Vein endothelial cell (primary cell): ENCODE measurements at places on chromosomes 1 and 21. TPM values are rescaled to one million over a fixed set of nuclear protein-coding genes. Genes with fewer than 3 reads are reported as not detected.

Gene FAM72B
- total RNA-seq, result 2.8 and 3.3 TPM in 2 replicates

Gene GJA9
- not detected in 2 replicates for total RNA-seq

Gene CD34
- 42.1 and 58.7 TPM in 2 replicates for total RNA-seq

Gene VWA5B1
- total RNA-seq, result not detected in 2 replicates

Gene TFF2
- total RNA-seq, result not detected in 2 replicates

Gene CFAP107
- not detected in 2 replicates for total RNA-seq

Gene TMEM51
- total RNA-seq, result 10.8 and 12.4 TPM in 2 replicates

Gene CELA2B
- not detected in 2 replicates for total RNA-seq

Gene PSMB2
- 21.6 and 30.9 TPM in 2 replicates for total RNA-seq

Gene LCE3D
- total RNA-seq, result not detected in 2 replicates

Gene HMCN1
- total RNA-seq, result 3.6 and 10.1 TPM in 2 replicates

Gene DPT
- not detected in 2 replicates for total RNA-seq

Gene REG4
- not detected in 2 replicates for total RNA-seq

Gene NKAIN1
- total RNA-seq, result 0.10 TPM in 1 of 2 replicates, not detected in the other

Gene TTLL10
- not detected in 2 replicates for total RNA-seq

Gene RALGPS2
- total RNA-seq, result 46.1 and 49.4 TPM in 2 replicates

Gene GFI1
- under 0.01 TPM in 1 of 2 replicates, not detected in the other for total RNA-seq

Gene CEP170
- total RNA-seq, result 224 and 228 TPM in 2 replicates

Gene TMEM35B
- total RNA-seq, result 15.8 and 21.9 TPM in 2 replicates

Gene XCL1
- not detected in 2 replicates for total RNA-seq

Gene TMEM269
- not detected in 2 replicates for total RNA-seq

Gene NT5C1A
- not detected in 2 replicates for total RNA-seq

Gene MNDA
- not detected in 2 replicates for total RNA-seq

Gene CDC14A
- total RNA-seq, result 18.6 and 29.8 TPM in 2 replicates

Gene SVBP
- 17.6 and 25.2 TPM in 2 replicates for total RNA-seq

Gene UQCRHL
- total RNA-seq, result 1.6 and 1.8 TPM in 2 replicates

Gene NUDT17
- total RNA-seq, result 2.6 and 3.7 TPM in 2 replicates

Gene PRMT6
- total RNA-seq, result 22.9 and 23.3 TPM in 2 replicates
